Lower leg skin (tissue), 4 donors: ENCODE measurements at places on chromosomes 5 and 9.

DNA sequence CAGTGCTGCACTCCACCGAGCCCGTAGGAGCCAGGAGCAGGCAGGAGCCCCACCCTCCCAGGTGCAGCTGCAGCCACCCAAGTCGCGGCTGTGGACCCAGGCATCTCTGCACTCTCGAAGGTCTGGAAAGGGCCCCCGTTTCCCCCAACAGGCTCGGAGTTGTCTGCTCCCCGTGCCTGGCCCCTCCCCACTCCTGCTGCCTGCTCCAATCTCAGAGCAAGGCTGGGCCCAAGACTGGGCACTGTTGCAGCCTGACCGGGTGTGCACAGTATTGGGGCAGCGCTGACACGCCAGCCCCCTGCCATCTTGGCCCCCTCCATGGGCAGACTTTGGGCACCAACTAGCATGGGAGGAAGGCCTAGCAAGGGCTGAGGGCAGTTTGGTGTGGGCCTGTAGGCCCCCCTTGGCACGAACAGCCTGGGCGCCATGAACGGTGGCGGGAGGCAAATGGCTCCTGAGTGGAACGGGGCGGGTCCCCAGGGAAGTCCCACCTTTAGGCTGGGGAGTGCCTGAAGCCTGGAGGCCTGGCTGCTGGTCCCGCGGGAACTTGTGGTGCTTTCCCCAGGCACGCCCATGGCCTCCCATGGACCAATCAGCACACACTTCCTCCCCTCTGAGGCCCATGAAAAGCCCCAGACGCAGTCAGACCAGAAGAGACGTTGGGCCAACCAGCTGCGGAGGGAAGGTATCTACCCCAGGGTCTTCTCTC is 60.4 kb downstream of the PSAT1 start:
- no peak for DNase-seq

DNA sequence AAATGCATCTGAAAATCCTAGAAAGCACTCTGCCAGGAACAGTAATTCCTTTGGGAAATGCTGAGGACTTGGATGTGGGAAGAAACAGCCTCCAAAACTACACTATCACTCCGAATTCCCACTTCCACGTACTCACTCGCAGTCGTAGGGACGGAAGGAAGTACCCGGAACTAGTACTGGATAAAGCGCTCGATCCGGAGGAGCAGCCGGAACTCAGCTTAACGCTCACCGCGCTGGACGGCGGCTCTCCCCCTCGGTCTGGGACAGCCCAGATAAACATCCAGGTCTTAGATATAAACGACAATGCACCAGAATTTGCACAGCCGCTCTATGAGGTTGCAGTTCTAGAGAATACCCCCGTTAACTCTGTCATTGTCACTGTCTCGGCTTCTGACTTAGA is 786 bp downstream of the PCDHB3 start:
- DNase-seq, result no peak

DNA sequence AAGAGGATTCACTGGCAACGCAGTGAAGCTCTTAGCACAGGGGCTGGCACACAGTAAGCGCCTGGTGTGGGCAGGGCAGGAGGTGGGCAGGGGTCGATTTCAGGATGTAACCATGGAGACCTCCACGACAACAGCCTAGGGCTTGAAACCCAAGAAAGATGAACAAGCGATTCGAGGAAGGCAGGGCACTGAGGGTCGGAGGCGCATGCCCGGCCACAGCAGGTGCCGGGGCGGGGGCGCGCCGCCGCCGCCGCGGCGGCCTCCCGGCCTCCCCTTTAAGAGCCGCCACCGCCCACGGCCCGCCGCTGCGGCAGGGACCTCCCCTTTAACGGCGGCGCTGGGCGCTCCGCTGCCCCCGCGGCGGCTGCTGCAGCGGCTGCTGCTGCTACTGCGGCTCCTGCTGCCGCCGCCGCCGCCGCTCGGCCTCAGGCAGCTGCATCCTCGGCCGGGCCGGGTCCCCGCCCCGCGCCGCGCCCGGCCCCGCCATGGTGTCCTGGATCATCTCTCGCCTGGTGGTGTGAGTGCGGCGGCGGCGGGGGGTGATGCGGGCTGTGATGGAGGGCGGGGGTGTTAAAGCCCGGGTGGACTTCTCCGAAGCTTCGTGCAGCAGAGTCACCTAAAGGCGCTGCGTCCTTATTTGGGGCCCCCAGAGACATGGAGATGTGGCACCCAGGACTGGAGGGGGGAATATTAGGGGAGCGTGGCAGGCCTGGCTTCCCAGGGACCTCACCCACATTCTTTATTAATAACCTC is at the start of gene REEP2:
TSS of gene REEP2 (plus strand) at position 334 of the 753 bp plus-strand sequence. CDS start at position 486, 152 bp downstream.
- no peak for DNase-seq

DNA sequence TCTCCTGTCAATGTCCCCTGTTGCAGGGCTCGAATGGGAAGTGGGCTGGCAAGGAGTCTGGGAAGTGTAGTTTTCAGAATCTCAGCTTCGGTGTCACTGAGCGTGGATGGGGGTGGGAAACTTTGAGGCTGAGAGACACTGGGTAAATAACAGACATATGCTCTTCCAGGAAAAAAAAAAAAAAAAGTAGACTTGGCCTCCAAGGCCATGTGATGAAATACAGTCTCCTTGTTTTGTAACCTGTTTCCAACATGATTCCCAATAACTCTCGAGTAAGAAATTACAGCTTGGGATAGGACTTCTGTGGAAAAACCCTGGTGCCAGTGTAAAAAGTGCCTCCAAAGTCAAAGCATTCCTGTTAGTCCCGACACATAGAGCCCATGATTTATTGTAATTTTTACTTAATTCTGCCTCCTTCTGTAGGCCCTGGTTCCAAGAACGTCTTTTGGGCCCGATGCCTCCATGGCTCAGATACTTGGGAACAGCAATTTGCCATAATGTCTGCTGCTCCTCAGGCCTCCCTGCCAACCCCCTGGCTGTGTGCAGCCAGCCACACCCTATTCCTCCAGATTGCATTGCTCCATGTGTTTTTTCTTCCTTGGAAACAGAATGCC is 119.5 kb upstream of the TNC start:
- DNase-seq, result peak; percentile 67

- no peak for DNase-seq
These were observed 62.1 kb downstream of the C5orf15 start for GRCh38 chr5:133906303-133906702.

DNA sequence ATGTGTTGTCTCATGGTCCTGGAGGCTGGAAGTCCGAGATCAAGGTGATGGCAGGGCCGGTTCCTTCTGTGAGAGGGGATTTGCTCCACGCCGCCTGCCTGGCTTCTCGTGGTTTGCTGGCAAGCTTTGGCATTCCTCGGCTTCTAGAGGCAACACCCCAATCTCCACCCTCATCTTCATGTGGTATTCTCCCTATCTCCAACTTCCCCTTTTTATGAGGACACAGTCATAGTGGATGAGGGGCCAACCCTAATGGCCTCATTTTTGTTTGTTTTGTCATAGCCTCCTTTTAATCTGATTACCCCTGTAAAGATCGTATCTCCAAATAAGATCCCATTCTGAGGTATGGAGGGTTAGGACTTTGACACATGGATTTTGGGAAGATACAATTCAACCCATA is 41.7 kb upstream of the CLK4 start:
- DNase-seq, result no peak

DNA sequence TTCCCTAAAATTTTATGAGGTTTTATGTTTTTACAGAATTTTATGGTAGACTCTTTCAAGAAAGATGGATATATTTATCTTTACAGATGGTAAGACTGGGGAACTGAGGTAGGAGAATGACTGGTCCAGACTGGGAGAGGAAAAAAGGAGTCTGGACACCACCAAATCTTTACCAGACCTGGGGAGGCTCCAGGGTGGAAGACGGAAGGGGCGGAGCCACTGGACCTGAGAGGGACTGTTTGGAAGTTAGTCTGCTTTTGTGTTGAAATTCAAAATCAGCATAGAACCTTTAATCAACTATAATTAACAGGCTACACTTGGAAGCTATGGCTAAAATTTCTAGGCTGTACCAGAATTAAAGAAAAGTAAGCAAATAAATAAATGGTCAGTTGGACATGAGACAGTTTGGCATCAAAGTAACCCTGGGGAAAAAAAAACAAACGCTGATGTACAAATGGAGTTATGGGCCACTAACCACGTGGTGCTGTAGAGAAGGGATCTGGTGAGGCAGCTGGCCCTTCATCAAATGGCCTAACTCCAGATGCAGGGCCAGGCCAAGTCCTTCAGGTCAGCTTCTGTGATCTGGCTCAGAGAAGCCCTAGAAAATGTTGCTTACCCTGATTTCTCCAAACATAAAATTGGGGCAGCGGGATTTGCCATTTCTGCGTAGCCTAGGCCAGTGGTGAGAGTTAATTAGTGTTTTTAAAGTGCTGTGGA is 155.1 kb downstream of the ARSB start:
- peak; percentile 39 for DNase-seq

DNA sequence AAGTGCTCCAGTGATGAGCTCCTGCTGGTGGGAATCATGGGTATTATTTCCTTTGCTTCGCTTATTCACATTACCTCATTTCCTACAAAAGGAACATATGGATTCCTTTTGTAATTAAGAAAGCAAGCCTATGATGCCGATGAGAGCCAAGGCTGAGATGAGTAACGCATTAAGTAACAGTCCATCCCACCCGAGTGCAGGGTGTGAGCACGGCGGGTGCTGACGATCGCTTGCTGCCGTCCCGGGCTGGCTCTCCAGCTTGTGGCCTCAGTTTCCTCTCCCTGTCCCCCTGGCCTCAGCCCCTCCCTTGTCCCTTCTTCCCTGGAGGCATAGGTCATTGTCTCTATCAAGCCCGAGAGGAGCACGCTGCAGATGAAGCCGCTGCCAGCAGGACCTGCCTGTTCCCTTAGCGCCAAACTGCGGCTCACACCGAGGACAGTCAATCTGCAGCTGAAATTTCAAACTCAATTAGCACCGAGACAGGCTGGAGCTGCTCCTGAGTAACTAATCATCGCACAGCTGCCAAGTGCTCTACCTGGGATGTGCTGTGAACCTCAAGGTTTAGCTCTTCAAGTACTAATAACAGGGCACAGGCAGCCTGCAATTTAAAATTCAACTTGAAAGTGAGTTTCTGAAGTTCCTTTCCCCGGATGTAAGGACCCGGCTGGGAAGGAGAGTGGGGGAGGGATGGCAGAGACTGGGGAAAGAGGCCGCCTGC is 115.2 kb upstream of the RAPGEF1 start:
- no peak for DNase-seq

DNA sequence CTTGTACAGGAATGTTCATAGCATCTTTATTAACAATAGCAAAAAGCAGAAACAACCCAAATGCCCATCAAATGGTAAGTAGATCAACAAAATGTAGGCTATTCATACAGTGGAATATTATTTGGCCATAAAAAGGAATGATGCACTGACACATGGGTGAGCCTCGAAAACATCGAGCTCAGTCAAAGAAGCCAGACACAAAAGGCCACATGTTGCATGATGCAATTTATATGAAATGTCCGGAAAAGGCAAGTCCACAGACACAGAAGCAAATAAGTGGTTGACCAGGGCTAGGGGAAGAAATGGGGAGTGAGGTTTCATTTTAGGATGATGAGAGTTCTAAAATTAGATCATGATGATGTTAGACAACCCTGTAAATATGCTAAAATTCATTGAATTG is 16.5 kb upstream of the SLC2A8 start:
- no peak for DNase-seq

- no peak for DNase-seq
These were observed 883.7 kb downstream of the PTPRD start for GRCh38 chr9:9729082-9729481.

GRCh38 chr9:88362681-88363080 is 25.6 kb upstream of the SPIN1 start:
- peak; percentile 3 for DNase-seq

DNA sequence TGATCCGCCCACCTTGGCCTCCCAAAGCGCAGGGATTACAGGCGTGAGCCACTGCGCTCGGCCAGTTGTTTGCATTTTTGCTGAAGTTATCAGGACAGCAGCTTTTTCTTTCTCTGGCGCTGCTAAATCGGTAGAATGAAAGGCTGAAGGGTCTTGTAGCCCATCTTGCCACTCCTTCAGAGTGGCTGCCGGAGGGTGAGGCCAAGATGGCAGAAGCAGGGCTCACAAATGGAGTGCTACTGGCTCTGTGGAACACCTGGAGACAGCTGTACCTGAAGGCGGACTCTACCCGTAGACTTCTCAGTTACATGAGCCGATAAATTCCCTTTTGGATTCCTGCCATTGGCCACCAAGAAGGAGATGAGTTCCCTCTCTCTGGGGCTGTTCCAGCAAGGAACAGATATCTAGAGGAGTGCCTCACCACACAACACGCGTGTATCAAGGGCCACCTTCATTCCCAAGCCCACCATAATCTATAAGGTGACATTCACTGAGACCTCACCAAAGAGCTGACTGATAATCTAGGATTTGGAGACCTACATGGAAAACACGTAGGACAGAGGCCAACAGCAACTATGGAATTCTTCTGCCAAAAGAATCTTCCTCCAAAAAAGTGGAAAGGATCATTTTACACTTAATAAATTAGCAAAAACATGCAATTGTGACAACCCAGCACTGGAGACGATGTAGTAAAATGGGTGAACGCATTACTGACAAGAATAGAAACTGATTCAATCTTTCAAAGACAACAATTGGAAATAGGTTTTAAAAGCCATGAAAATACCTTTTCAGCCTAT is 21.8 kb downstream of the STK10 start:
- no peak for DNase-seq

GRCh38 chr5:113896789-113897188 is 383.3 kb downstream of the YTHDC2 start:
- no peak for DNase-seq

DNA sequence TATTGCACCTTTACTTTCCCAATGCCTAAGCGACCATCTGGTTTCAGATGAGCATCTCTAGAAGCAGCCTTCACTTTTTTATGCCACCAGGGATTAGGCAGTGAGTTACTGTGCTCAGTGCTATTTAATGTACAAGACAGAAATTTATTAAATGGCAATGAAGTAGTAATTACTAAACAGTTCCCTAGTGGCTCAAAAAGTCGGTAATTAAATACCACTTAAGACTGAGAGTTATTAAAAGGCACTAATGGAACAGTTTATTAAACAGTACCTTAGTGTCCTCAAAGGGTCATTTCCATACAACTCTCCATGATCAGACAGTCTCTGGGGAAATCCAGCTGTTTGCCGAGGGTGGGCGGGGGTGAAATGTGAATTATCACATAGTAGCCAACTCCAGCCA is 42.3 kb downstream of the LHFPL2 start:
- DNase-seq, result no peak

- no peak for DNase-seq
These were observed 15.8 kb upstream of the TTC23L start for GRCh38 chr5:34822956-34823715.

GRCh38 chr5:33049298-33049697 is 338.2 kb downstream of the NPR3 start:
- no peak for DNase-seq

DNA sequence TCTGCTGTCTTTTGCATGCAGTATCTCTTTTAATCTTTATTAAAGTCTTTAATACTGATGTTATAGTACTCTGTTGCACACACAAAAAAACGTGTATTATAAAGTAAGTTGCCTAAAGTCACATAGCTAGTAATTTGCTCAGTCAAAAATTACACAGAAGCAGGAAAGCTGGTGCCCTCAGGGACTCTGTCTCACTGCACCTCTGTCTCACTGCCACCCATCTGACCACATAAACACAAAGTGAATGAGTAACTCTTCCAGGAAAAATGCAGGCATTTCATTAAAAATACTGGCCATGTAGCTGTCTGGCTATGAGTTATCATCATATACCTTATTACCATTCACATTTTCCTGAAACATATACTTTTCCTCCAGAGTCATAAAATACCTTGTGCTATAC is 591.7 kb downstream of the CSNK1G3 start:
- no peak for DNase-seq
